ENCODE measurements at places on chromosomes 7 and 10. TPM values are rescaled to one million over a fixed set of nuclear protein-coding genes. Genes with fewer than 3 reads are reported as not detected.

Gene PPP1R17
- not detected for total RNA-seq

Gene HGF
- total RNA-seq = 60.6 TPM

Gene TMEM120A
- total RNA-seq = 18.4 TPM

GRCh38 chr7:89332026-89332425 lies 536.5 kb upstream of the TEX47 start:
- no peak for DNase-seq

DNA sequence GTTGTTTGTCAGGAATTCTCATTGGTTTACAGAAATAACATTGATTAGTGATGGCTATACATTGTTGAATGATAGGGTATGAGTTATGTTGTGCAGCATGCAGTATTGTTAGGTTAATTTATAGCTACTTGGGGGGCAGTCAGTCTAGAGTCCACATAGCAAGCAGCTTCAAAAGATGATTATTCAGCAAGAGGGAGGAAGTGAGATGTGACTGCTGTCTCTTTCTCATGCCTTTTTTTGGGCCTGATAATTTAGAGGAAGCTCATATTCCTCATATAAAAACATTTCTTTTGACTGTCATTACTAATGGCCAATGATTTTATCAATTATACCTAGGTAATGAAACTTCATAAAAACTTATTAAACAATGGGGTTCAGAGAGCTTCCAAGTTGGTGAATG lies 3.4 kb upstream of the TBRG4 start:
- no peak for DNase-seq

DNA sequence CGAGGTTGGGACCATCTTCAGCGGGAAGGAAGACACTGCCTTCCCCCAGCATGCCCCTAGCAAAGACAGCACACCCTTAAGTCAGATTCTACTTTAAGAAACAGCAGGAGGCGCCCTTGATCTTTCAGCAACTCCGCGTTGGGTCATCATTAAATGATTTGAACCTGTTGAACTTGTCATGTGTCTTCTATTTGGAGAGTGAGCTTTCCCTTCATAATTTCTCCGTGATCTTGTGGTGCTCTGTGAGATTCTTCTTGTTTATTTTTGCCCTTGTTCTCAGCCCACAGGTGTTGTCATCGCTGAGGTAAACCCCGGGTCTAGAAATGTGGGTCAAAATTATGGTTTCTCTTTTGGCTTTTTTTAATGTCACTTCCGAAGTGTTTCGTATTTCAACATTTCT lies 49.5 kb upstream of the PITRM1 start:
- peak; percentile 35 for DNase-seq

DNA sequence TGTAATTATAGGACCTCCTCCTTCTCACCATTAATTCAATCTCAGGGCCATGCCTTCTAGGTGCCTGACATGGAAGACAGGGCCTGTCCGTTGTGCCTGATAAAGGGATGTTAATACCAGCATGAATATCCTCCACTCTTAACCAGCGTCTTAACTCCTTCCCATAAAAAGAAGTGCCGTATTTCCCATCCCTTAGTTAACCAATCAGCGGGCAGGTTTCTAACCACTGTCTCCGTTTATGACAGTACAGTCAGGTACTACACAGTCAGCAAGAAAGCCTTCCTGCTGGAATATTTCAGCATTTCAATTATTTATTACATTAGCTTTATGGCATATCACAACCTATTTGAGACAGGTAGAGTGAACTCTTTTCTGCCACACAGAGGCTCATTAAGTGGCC lies 308.6 kb upstream of the FZD8 start:
- DNase-seq = no peak

GRCh38 chr7:155373359-155374273 lies 75.9 kb downstream of the INSIG1 start:
- DNase-seq = peak; percentile 11

- peak; percentile 25 for DNase-seq
Measured at GRCh38 chr7:139457153-139457946, 26.1 kb downstream of the KLRG2 start.

GRCh38 chr7:20305726-20306125 lies 25.0 kb upstream of the ITGB8 start:
- DNase-seq = no peak

DNA sequence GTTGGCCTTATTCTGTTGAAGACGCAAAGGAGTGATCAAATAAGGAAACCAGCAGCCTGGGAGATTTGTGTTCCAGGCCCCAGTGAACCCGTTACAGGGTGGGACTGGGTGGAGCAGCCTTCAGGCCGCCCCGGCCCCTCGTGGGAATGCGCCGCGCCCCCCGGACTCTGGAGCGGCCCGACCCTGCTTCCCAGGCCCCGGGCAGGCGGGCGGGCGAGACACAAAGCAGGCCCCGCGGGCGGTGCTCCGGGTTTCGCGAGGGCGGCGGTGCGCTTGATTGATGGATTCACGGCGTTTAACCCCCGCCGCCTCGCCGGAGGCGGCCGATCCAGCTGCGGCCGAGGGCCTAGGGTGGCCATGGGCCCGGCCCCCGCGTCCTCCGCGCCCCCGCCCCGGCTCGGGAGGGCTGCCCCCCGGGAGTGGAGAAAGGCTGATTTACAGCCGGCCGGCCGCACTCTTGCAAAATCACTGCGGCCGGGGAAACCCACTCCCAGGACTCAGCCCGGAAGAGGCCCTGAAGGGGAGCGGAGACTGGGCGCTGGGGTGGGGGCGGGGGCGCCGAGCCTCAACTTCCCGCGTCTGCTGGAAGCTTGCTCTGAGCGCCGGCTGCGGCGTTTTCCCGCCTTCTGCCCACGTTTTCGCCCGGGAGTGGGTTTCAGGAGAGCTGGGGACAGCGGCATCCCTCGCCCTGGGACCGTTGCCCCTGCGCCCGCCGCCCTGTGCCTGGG lies 299.6 kb upstream of the NFE2L3 start:
- DNase-seq = peak; percentile 63

Data from fibroblast of villous mesenchyme (primary cell).